T-cell (primary cell): ENCODE measurements at places on chromosomes 12 and 14. TPM values are rescaled to one million over a fixed set of nuclear protein-coding genes. Genes with fewer than 3 reads are reported as not detected.
A peak's percentile ranks its signal among the peaks of the same experiment; 100 is the strongest.

DNA sequence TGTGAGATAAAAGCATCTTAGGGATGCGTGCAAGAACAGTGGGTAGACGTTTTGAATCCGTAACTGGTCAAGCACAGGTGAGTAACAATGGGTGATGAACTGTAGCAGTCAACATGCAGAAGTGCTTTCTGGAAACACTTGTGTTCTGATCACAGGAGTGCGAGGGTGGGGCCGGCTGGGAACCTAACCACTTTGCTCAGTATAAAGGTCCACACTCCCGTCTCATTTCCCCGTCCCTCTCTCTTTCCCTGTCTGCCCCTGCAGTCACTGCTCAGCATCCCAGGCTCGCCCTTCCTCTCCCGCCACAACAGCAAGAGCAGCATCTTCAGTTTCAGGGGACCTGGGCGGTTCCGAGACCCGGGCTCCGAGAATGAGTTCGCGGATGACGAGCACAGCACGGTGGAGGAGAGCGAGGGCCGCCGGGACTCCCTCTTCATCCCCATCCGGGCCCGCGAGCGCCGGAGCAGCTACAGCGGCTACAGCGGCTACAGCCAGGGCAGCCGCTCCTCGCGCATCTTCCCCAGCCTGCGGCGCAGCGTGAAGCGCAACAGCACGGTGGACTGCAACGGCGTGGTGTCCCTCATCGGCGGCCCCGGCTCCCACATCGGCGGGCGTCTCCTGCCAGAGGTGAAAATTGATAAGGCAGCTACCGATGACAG, 127.1 kb downstream of the FIGNL2 start:
- H3K4me1 ChIP-seq: peaks cover 2% of the 10 kb centered on the region
- peaks cover 24% of the 10 kb centered on the region for H3K27me3 ChIP-seq
- H3K4me3 ChIP-seq: peak overlapping the region; percentile 64
- no peak overlapping the region for H3K27ac ChIP-seq
- H3K36me3 ChIP-seq: no peaks in the 10 kb centered on the region
- DNase-seq: peak; percentile 23

GRCh38 chr12:65307169-65307501, 28.7 kb downstream of the MSRB3 start:
- DNase-seq: no peak
- H3K27me3 ChIP-seq: peaks cover 3% of the 10 kb centered on the region
- no peaks in the 10 kb centered on the region for H3K36me3 ChIP-seq
- H3K4me3 ChIP-seq: no peak overlapping the region
- H3K4me1 ChIP-seq: peaks cover 5% of the 10 kb centered on the region

DNA sequence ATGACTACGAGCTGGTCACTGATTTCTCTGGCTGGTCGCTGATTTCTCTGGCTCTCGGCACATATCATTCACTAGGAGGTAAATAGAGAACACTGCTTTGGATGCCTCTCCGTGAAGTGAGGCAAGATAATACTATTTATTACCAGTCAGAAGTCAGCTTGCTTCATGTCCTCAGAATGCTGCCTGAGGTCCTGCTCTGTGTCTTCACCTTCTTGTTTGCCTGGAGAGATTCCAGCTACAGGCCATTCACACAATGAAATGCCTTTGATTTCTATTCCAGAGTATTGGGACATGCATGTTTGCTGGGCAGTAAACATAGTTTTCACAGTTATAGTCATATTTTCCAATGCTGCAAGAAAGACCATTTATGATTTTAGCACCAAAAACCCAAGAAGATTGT, 106.7 kb downstream of the AEBP2 start:
- no peaks in the 10 kb centered on the region for H3K4me1 ChIP-seq
- no peak for DNase-seq
- no peaks in the 10 kb centered on the region for H3K36me3 ChIP-seq
- H3K27me3 ChIP-seq: no peaks in the 10 kb centered on the region

OASL gene
- total RNA-seq: 14.9 TPM

SERPINA9 gene
- not detected for total RNA-seq

DNA sequence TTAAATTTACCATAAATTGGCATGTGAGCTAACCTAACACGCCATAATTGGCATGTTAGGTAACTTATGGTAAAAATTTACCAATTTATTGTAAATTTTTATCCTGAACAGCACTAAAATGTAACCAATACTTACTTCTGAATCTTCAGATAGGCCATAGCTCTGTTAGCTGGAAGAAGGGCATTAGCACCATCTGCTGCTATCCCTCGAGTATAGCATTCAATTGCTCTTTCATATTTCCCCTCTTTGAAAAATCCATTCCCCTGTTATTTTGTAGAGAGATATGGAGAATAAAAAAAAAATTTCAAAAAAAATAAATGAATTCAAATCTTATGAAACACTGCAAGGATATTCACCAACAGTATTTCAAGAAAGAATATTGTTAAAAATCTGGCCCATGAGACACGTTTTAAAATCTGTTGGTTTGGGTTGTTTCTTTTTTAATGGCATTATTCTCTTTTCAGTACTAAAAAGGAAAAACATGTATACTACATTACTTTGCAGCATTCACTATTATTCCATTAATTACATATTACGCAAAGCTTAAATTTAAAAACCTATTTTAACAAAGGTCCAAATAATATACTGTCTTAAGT, 19.1 kb downstream of the RPAP3 start:
- H3K36me3 ChIP-seq: no peaks in the 10 kb centered on the region
- DNase-seq: no peak
- no peak overlapping the region for H3K27ac ChIP-seq
- H3K4me3 ChIP-seq: no peak overlapping the region

GPRC5D gene
- not detected for total RNA-seq

GRCh38 chr14:83913476-83913875, 1616.5 kb upstream of the FLRT2 start:
- H3K27ac ChIP-seq: no peak overlapping the region
- no peaks in the 10 kb centered on the region for H3K4me1 ChIP-seq
- no peaks in the 10 kb centered on the region for H3K36me3 ChIP-seq
- no peaks in the 10 kb centered on the region for H3K27me3 ChIP-seq
- H3K4me3 ChIP-seq: no peak overlapping the region
- DNase-seq: no peak

GRCh38 chr14:80364274-80364673, 153.0 kb upstream of the DIO2 start:
- no peak overlapping the region for H3K27ac ChIP-seq
- no peaks in the 10 kb centered on the region for H3K36me3 ChIP-seq
- DNase-seq: no peak
- no peaks in the 10 kb centered on the region for H3K27me3 ChIP-seq

DNA sequence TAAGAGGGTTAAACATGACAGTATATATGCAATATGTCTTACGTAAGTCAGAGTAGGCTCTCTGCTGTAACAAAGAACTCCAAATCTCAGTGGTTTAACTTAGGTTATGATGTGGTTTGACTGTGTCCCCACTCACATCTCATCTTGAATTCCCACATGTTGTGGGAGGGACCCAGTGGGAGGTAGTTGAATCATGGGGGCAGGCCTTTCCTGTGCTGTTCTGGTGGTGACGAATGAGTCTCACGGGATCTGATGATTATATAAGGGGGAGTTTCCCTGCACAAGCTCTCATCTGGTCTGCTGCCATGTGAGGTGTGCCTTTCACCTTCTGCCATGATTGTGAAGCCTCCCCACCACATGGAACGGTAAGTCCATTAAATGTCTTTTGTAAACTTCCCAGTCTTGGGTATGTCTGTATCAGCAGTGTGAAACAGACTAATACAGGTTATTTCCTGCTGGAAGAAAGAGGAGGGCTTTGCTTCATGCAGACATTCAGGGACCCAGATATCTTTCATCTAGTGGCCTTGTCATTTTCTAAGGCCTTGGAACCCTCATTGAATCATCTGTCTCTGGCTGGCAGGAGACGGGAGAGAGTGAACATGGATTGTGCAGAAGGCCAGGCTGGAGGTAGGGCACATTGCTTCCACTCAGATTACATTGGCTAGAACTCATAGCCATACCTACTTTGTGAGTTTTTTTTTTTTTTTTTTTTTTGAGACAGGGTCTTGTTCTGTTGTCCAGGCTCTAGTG, 96.1 kb downstream of the CRADD start:
- peaks cover under 1% of the 10 kb centered on the region for H3K4me1 ChIP-seq
- DNase-seq: peak; percentile 5
- H3K27me3 ChIP-seq: no peaks in the 10 kb centered on the region
- no peaks in the 10 kb centered on the region for H3K36me3 ChIP-seq
- H3K27ac ChIP-seq: peak overlapping the region; percentile 15

GRCh38 chr12:108604208-108604941, 6.5 kb upstream of the TMEM119 start:
- H3K4me3 ChIP-seq: no peak overlapping the region
- H3K36me3 ChIP-seq: no peaks in the 10 kb centered on the region
- DNase-seq: no peak
- no peak overlapping the region for H3K27ac ChIP-seq

DNA sequence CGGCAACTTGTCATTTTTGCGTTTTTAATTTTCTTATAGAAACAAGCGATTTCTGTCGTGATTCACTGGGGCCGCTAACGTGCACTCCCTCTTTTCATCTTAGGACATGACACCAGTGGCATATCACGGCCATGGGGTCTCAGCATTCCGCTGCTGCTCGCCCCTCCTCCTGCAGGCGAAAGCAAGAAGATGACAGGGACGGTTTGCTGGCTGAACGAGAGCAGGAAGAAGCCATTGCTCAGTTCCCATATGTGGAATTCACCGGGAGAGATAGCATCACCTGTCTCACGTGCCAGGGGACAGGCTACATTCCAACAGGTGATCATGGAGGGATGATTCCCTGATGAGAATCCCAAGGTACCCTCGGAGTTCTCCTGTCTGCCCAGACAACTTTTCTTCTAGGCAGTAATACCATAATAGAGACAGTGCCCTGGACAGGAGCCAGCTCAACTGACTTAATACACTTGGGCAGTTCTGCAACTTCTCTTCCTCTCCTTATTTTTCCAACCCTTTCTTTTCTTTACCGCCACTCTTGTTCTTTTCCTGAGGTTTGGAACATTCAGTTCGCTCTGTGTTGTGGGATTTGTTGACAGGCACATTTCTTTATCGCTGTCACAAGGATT, 821 bp downstream of the TMEM106C start:
- H3K4me1 ChIP-seq: peaks cover 4% of the 10 kb centered on the region
- DNase-seq: no peak
- no peak overlapping the region for H3K27ac ChIP-seq

NOC4L gene
- 26.3 TPM for total RNA-seq

PTPRR gene
- total RNA-seq: not detected

GRCh38 chr14:38930022-38930421, 173.0 kb downstream of the SEC23A start:
- peaks cover 7% of the 10 kb centered on the region for H3K27me3 ChIP-seq
- no peak overlapping the region for H3K4me3 ChIP-seq
- no peak overlapping the region for H3K27ac ChIP-seq
- no peak for DNase-seq

MANSC4 gene
- not detected for total RNA-seq

GRCh38 chr14:35123388-35123703, 994 bp downstream of the PRORP start:
- DNase-seq: no peak
- peak overlapping the region; percentile 92 for H3K4me3 ChIP-seq
- peak overlapping the region; percentile 99 for H3K27ac ChIP-seq

PTHLH gene
- not detected for total RNA-seq

GRCh38 chr12:17169726-17170471, 563.9 kb upstream of the LMO3 start:
- no peak overlapping the region for H3K4me3 ChIP-seq
- DNase-seq: no peak
- no peaks in the 10 kb centered on the region for H3K36me3 ChIP-seq
- H3K4me1 ChIP-seq: no peaks in the 10 kb centered on the region

COX14 gene
- total RNA-seq: 43.9 TPM

MUCL1 gene
- not detected for total RNA-seq

GRCh38 chr12:46224386-46224785, 44.5 kb downstream of the SLC38A1 start:
- no peak for DNase-seq
- peaks cover 37% of the 10 kb centered on the region for H3K4me1 ChIP-seq
- H3K27ac ChIP-seq: peak overlapping the region; percentile 97
- no peaks in the 10 kb centered on the region for H3K27me3 ChIP-seq

GRCh38 chr12:51323966-51324895, at the start of gene BIN2:
BIN2 (minus strand) TSS chr12:51324174; CDS start chr12:51324102, 72 bp downstream.
- peak within 1 kb of the TSS; percentile 93 for H3K27ac ChIP-seq
- no peaks in the 10 kb centered on the region for H3K36me3 ChIP-seq

- no peaks in the 10 kb centered on the region for H3K36me3 ChIP-seq
- DNase-seq: no peak
- H3K27ac ChIP-seq: no peak overlapping the region
- H3K4me3 ChIP-seq: no peak overlapping the region
These were observed 622.4 kb downstream of the SLC6A15 start for GRCh38 chr12:84290168-84290567.
